OCI-M1 (cell line): ENCODE measurements at places on chromosomes 11 and 22.

DNA sequence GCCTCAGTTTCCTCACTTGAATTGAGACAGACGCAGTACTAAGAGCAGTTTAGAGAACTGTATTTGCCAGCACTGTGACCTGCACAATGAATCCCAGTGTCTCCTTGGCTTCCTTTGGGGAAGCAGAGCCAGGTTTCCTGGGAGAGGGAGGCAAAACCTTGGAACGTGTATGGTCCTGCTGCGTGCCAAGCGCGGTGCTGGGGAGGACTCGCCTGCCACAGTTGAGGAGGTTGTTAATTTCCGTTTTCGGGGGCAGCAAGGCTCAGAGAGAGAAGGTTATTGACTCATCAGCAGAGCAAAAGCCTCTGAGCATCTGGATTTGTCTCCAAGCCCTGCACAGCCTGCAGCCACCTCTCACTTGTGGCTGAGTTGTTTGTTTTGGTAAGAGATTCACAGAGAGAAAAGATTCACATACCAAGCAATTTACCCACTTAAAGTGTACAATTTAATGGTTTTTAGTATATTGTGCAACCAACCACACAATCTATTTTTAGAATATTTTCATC is 10.8 kb downstream of the SYT12 start:
- peak; percentile 10 for DNase-seq

GRCh38 chr11:47440054-47440476 is 8.9 kb downstream of the RAPSN start:
- no peak for DNase-seq

DNA sequence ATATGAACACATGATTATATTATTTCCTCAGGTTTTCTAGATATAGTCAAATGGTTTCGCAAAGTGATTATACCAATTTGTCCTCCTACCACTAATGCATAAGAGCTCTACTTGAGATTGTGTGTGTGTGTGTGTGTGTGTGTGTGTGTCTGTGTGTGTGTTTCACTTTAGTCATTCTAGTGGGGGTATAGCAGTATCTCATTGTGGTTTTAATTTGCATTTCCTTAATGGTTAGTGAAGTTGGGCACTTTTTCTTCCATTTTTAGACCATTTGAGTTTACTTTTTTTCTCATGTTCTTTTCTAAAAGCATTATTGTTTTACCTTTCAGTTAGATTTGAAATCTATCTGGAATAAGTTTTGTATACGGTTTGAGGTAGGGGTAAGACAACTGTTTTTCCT is 12.9 kb downstream of the CAPN5 start:
- no peak for DNase-seq

GRCh38 chr11:10730151-10730550 is 20.9 kb upstream of the CTR9 start:
- DNase-seq: no peak

DNA sequence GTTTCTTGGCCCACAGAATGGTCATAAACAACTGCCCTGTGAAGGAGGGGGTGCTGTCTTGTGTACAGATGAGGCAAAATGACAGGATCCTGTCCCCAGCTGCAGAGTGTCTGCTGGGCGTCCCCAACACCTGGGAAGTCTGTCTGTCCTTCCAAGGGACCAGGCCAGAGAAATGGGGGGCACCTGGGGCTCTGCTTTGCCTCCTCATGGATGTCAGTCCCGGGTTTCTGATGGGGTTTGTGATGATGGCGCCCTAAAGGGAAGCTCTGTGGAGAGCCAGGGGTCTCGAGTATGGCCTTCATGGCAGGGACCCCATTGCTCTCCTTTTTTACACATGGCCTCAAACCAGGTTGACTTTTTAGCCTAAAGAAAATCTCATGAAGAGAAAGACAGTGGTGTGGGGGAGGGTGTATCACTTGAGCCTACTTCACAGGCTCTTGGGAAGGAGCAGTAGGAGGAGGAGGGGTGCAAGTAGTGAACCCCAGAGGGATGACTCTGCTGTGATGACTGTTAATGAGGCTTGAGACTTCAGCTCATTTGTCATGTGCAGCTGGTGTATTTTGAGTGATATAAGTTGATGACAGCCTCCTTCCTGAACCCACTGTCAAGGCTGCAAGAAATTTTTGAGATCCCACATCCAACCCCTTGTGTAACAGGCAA is 40.6 kb upstream of the TUB start:
- DNase-seq: no peak

GRCh38 chr11:45262900-45263299 is 23.2 kb downstream of the SYT13 start:
- DNase-seq: no peak

DNA sequence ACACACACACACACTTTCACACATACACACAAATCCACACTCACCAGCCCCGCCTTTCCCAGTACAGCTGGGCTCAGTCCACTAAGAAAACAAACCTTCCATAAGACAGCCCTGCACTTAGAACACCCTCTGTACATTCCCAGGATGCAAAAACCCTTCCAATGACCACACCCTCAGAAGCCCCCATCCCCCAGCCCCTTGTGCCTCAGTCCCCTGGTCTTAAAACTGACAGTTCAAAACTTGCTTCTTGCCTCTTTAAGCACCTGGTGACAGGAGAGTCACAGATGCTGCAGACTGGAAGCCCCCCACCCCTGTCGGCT is 23.0 kb downstream of the APLNR start:
- no peak for DNase-seq

GRCh38 chr22:28507896-28508295 is 171.7 kb downstream of the TTC28 start:
- no peak for DNase-seq

GRCh38 chr22:32589007-32589406 is 114.4 kb downstream of the FBXO7 start:
- DNase-seq: no peak

DNA sequence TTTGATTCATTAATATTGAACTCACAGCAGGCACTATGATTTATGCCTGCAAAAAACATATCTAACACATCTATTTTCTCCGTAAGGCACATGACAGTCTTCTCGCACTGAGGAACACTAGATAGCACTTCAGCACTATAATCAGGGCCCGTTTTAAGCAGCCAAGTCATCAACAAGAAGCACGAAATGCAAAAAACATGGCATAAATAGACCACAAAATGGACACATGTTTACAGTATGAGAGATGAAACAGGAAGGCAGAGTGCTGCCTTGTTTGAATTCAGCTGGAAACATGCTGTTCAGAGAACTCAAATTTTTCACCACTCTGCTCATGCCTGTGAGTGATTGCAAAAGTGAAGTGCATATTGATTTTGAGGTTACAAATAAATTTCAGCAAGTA is 205.8 kb upstream of the PDGFD start:
- no peak for DNase-seq
